ENCODE measurements at places on chromosomes 12 and 14. TPM values are rescaled to one million over a fixed set of nuclear protein-coding genes. Genes with fewer than 3 reads are reported as not detected.

DNA sequence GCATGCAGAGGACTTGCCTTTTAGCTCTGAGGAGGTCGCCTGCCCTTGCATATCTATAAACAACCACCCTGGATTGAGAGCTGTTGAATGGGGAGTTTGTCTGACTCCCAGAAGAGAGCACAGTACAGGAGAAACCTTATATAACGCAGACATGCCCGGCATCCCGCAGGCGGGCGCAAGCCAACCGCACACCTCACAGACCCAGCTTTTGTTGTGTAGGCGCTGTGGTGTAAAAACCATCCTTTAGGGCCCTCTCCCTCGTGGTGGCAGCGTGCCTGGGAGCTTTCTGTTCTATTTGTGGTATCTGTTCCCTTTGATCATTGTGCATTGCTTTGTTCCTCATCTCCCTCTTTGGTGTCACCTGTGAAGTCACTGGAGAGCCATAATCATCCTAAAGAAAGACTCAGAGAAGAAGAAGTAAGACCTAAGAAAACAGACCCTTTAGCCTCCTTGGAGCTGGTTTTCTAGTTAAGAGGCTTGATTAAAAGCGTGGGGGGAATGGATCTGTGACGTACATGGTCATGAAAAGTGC is 77.7 kb downstream of the ETV6 start:
- DNase-seq = no peak

GRCh38 chr12:91074154-91074709 is 16.4 kb upstream of the KERA start:
- DNase-seq = no peak

The AGAP2 gene
- total RNA-seq = 6.1 TPM

The DACT1 gene
- total RNA-seq = 3.2 TPM

The SYCP3 gene
- total RNA-seq = not detected

All from cardiac septum (tissue), 1 donor.